ENCODE measurements at places on chromosomes 16 and 17.
A peak's percentile ranks its signal among the peaks of the same experiment; 100 is the strongest.

- no peak for DNase-seq
Measured at GRCh38 chr17:1082579-1082978, 85.7 kb downstream of the TIMM22 start.

DNA sequence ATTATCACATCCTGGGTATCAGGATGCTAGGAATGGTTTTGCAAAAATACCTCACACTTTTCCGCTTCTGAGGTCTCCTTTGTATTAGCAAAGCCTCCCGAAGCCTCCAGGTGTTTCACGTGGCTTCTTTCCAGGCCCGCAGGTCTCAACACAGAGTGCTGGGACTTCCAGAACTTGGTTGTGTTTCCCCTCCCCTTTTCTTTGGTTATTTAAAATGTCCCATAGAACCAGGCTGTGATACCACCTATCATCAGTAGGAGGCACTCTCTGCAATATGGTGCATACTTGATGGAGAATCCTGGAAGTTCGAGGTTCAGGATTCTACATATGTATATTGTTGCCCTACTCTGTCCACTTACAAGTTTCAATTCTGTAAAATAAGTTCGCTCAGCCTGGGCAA is 28.8 kb downstream of the ATP2C2 start:
- DNase-seq: no peak

DNA sequence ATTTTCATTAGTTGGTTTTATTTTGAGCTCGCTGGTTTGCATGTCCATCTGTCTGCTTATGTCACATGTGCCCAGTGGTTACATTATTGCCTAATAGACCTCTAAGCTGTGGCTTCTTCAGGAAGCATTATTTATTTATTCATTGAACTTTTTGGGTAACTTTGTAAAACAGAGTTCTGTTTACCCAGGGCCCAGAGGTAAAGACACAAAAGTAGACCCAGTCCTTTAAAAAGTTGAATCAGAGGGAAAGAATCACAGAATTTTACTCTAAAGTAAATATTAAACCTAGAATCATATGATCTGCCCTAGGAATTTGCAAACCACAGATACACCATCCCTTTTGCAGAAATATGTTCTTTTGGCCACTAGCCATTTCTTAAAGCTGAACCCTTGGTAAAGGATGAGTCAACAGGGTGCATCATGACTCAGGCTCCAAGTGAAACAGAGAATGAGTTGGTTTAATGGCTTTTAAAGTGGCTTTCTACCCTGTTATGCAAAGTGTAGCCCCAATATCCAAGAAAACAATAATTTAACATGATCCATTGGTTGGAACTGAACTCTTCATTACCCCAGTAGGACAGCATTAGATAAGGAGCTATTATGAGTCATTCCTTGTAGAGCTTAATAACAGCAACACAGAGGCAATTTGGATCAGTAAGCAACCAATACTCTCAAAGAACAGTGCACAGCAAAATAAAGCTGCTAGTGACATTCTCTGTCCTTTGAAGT is 236.3 kb downstream of the KCNJ2 start:
- DNase-seq: no peak

DNA sequence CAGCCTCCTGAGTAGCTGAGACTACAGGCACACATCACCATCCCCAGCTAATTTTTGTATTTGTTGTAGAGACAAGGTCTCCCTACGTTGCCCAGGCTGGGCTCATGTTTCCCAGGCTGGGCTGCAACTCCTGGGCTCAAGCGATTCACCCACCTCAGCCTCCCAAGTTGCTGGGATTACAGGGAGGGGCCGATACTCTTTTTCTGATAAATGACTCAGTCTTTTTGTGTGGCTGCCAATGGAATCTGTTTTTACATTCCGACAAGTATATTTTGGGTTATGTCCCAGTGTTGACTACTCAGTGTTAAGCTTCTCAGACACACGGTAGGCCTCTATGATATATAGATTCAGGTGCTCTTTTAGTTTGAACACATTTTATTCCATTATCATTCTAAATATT is 58.1 kb downstream of the SLFN11 start:
- no peak for DNase-seq

DNA sequence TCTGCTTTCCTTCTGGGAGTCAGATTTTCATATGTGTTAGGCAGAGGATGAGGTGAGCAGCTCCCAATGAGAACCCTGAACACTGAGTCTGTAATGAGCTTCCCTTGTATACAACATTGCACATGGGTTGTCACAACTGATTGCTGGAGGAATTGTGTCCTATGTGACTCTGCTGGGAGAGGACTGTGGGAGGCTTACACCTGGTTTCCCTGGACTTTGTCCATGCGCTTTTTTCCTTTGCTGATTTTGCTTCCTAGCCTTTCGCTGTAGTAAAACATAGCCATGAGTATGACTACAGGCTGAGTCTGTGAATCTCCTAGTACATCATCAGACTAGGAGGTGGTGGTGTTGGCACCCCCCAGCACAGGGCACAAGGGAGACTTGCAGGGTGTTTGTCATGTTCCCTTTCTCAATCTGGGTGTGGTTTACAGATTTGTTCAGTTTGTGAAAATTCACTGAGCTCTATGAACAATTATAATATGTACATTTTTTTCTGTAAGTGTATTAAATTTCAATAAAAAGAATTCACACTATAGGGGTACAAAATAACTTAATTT is 1.7 kb upstream of the PLK1 start:
- no peak for DNase-seq

GRCh38 chr16:56615353-56615752 is 7.0 kb downstream of the MT2A start:
- no peak for DNase-seq

DNA sequence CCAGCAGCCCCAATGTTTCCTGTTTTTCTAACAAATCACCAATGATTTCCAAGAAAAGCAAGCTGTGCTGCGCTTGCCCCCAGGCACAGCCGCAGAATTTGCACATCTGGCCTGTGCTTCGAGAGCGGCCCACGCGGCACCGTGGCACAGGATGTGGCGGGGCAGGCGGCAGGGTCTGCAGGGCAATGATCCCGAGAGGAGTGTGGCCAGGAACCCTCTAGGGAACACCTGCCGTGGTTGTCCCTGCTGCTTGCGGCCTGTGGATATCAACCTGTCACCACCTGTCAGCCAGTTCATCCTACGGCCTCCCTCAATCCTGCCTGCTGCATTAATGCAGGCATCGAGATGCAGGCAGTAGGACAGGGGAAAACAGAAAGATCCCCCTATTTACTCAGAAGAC is 24.0 kb downstream of the PIK3R5 start:
- DNase-seq: peak; percentile 70

- no peak for DNase-seq
Measured at GRCh38 chr16:4322121-4323052, 6.5 kb downstream of the GLIS2 start.

DNA sequence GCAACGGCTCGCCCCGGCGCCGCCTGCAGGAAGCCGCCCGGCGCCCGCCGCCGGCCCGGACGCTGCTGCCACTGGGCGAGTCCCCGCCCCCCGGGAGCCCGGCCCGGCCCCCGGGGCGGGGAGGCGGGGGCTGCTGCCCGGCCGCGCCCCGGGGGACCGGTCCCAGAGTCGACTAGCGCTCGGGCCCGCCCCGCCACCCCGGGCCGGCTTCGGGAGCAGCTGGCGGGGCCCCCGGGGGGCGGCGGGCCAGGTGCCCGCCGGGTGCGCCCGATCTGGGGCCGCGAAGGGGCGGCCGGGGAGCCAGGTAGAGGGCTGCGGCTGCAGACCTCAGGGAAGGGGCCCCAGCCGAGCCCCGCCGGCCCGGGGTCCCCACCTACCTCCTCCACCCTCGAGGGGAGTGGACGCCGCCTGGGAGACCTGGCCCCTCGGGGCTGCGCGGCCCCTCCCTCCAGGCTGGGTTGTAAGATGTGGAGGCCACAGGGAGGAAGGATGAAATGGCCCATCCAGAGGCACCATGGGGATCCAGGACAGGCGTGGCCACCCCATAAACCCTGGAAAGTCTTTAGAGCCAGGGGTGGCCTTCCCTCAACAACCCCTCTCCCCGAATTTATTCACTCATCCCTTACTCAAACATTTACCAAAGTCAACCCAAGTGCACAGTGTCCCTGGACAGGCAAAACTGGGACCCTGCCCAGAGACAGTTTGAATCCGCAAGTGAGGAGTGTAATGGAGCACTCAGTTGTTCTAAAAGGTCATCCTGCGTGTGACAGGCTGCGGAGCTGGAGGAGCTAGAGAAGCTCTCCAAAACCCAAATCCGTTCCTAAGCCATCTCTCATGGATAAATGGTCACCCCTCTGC is at the start of gene CDYL2:
Gene CDYL2 (minus strand): TSS at position 73 of the 858 bp plus-strand sequence. CDS start 425 bp downstream, outside the sequence.
- peak; percentile 49 for DNase-seq

GRCh38 chr17:74018115-74018514 is 185.4 kb upstream of the RPL38 start:
- DNase-seq: no peak

DNA sequence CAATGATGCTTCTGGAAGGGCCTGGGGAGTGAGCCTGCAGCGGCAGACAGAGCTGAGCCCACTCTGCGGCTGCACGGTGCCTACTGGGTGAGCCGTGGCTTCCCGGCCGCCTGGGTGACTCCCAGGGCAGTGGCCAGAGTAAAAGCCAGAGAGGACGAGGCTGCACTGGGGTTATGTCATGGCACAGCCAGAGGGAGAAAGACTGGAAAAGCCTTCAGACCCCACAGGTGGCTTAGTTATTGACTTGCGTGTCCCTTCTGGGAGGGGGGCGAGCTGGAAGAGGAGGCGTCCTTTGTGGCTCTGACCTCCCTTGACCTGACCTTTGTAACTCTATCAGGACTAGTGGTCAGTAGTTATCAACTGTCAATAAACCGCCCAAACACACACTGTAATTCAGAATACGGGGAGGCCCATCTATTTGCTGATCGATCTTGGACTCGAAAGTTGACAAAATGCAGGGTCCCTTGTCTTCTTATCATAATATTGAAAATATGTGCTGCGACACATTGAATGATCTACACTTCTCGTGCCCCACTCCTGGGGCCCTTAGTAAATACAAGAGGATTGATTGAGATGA is 385.9 kb upstream of the ZFHX3 start:
- no peak for DNase-seq

GRCh38 chr17:67818110-67819002 is 6.9 kb upstream of the BPTF start:
- DNase-seq: no peak

- DNase-seq: no peak
Measured at GRCh38 chr16:26005336-26005735, 313.6 kb downstream of the HS3ST4 start.

- DNase-seq: peak; percentile 64
Measured at GRCh38 chr17:35368081-35368830, 5.2 kb downstream of the SLFN11 start.

- no peak for DNase-seq
Measured at GRCh38 chr17:11795906-11796305, 197.6 kb downstream of the DNAH9 start.

DNA sequence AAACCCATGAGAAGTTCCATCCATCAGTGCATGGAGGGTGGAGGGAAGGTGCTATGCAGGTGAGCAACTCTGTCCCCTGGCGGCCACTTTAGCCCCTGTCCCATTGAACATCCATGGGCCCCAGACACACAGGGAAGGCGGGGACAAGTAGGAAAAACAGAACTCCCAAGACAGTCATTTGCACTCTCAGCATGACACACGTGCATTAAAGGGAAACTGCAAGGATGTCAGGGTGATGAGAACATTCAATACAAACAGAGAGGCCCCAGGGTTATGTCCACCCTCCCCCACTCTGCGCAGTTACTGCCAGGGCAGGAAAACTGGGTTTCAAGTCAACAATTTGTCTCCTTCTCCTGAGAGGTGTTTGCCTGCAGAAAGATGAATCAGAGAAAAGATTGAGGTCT is 44.0 kb upstream of the AKTIP start:
- no peak for DNase-seq

DNA sequence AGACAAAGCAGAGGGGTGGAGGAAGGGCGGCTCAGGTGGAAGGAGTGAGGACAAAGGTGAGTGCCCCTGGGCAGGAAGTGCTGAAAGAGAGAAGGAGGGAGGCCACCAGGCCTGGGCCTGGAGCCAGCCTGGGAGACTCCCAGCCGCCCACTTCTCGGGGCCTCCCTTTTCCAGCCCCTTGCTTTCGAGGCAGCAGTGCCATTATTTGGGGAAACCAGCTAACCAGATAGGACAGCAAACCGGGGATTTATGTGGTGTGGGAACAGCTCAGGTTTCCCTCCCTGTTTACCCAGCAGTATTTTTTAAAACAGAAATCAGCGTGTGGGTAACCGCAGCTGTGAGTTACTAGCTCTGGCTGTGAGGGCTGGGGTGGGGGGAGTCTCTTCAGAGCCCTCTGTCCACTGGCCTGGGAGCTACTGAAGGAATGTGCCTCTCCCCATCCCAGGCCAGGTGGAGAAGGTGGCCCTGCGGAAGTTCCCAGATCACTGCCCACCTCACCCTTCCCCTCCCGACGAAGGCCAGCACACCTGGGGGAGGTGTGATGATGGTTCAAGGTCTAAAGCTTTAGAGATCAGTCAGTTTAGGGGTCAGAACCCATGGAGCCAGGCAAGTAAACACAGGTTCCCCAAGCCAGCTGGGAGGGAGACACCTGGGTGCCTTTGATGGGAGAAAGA is 8.4 kb upstream of the MEOX1 start:
- DNase-seq: no peak

DNA sequence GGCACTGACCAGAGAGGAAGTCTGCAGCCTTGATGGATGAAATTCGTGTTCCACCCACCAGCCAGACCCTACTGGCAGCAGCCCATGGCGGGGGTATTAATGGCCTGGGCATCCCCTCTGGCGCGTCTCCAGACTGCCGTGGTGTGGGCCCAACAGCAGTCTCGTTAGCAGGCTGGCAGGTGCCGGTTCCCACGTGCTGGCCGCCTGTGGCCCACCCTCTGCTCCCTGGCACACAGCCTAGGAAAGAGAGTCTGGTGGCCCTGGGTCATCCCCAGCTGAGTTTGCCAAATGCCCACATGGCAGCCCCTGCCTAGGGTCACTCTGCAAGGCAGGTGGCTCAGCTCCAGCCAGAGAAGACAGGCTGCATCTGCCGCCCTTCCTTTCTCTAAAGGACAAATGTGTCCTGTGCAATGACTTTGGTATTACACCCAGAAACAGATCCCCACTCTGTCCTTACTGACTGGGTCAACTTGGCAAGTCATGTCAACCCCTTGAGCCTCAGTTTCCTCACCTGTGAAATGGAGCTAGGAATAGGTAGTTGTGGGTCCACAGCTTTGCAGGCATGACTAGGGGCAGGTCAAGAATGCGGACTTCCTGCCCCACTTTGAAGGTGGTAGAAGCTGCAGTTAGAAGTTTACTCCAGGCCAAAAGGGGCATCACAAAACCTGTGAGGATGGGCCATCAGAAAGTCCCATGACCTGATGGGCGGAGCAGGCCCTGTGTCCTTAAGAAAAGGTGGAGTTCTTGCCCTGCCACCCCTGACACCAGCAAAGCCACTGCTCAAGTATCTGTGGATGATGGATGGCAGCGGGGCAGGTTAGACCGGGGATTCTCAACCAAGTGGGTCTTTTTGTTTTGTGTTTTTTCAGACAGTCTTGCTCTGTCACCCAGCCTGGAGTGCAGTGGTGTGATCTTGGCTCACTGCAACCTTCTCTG is 76.6 kb downstream of the ABCC6 start:
- no peak for DNase-seq

GRCh38 chr17:32861981-32862380 is 14.9 kb downstream of the MYO1D start:
- DNase-seq: no peak
